Activated T-cell treated with anti-CD3 and anti-CD28 coated beads for 1 hour (primary cell): ENCODE measurements at places on chromosomes 5 and 9.

- DNase-seq, result no peak
These were observed at the start of gene ASPN for GRCh38 chr9:92482329-92482728. TSS of gene ASPN (minus strand) at chr9:92482506.

GRCh38 chr5:60362158-60362557, 337.8 kb downstream of the DEPDC1B start:
- DNase-seq, result no peak

GRCh38 chr5:78649211-78649695, 681 bp upstream of the LHFPL2 start:
- no peak for DNase-seq

DNA sequence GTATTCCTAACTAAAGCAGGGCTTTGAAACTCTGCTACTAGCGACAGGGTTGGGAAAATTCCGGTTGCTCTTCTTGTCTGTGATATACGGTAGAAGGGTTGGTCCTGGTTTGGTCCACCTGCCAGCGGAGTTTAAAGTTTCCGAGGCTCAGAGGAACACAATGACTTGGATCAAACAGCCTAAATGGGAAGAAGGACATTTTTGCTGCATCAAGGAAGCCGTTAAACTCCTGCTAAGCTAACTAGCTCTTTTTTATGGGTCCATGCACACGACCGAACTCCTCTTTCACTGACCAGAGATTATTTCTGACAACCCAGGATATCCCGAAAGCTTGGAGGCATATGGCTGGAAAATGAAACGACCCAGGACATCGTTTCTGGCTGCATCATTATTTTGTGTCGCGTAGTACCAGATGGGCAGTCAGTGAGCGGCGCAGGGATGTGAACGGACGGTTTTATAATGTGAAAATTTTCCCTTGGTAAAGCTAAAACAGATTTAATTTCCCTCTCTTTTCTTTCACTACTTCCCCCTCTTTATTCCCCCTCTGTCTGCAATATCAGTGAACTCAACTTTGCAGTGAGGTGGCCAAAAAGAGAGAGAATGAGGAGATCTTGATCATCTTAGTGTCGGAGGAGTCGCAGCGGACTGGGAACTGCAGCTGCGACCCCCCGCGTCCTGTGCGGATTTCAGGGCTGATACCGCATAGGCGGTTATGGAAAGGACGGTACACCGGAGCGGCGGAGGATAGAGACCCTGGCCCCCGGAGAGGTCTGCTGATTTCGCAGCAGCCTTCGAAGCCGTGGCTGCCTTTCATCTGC, at the start of gene LURAP1L:
LURAP1L (plus strand) TSS at position 160 of the 818 bp plus-strand sequence. CDS start 696 bp downstream, outside the sequence.
- no peak for DNase-seq

GRCh38 chr5:149172709-149173505, 31.6 kb downstream of the ABLIM3 start:
- no peak for DNase-seq

- DNase-seq, result no peak
These were observed 106.6 kb upstream of the PJA2 start for GRCh38 chr5:109516390-109516789.

DNA sequence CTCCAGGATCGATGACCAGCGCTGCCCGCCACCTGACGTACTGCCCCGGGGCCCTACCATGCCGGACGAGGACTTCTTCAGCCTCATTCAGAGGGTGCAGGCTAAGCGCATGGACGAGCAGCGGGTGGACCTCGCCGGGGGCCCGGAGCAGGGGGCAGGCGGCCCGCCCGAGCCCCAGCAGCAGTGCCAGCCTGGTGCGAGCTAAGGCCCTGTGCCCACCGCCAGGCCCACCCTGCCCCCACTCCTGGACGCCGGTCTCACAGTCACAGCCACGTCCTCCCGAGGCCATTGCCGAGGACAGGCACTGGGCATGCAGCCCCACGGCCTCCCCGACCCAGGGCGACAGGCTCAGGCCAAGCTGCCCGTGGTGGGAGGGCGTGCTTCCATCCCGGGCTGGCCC, 5.5 kb downstream of the DNLZ start:
- DNase-seq, result no peak

DNA sequence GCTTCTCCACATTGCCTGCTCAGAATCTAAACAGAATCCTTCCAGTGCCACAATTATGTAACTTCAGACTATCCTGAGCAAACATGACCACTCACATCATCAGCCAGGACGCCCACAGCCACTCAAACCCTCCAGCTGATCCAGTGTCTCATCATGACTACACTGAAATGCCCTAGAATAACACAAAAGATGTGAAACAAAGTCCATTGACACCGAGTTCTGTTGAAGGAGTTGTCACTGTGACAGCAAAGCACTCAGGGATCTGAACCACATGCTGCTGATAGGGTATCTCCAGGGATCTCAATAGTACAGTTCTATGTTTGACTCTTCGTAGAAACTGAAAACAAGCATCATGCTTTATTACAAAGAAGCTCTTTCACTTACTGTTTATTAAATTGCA, 150.2 kb downstream of the GABBR2 start:
- no peak for DNase-seq

DNA sequence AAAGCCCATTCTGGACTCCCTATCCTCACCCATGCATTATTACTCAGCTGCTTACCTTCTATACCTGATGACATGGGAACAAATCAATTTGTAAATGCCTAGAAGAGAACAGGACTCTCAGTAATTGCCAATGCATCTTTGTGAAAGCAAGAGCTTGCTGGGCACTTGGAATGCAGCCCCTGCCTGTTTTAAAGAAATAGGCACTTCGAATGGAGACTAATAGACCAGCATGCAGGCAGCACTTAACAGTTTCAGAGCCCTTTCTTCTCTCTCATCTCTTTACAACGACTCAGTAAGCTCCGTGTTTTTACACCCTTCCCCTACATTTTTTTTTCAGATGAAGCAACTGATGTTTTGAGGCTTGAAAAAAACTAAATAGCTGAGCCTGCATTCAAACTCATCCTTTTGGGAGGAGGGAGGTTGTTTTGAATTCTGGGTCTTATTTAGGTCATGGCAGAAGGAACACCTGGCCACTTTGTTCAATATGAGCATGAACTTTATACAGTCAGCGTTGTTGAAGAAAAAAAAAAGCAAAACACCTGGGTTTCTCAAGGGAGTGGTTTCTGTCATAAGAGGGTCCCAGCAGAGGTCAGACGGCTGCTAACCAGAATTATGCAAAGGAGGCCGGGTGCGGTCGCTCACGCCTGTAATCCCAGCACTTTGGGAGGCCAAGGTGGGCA, 34.6 kb upstream of the WHRN start:
- DNase-seq, result no peak

GRCh38 chr5:42749020-42749419, 7.6 kb upstream of the CCDC152 start:
- DNase-seq, result no peak

DNA sequence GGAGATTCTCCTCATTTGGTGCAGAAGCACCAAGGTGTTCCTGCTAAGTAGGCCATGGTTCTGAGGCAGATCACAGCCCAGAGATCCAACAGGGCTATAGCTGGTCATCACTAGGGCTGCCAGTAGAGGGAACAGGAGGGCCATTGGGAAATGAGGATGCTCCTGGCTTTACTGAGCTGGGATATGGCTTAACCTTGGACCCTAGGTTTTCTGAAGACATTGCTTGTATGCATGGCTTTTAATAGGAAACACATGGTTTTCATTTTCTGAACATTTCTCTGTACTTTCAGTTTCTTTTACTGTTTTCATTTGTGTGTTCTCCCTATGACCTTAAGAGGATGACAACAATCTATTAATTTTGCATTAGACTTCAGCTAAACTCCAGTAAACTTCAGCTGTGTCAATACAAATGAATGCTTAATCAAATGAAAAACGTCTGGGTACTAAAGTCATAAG, at the start of gene IFNW1:
IFNW1 (minus strand) TSS at position 406 of the 456 bp plus-strand sequence; CDS start at position 144, 262 bp downstream.
- no peak for DNase-seq

DNA sequence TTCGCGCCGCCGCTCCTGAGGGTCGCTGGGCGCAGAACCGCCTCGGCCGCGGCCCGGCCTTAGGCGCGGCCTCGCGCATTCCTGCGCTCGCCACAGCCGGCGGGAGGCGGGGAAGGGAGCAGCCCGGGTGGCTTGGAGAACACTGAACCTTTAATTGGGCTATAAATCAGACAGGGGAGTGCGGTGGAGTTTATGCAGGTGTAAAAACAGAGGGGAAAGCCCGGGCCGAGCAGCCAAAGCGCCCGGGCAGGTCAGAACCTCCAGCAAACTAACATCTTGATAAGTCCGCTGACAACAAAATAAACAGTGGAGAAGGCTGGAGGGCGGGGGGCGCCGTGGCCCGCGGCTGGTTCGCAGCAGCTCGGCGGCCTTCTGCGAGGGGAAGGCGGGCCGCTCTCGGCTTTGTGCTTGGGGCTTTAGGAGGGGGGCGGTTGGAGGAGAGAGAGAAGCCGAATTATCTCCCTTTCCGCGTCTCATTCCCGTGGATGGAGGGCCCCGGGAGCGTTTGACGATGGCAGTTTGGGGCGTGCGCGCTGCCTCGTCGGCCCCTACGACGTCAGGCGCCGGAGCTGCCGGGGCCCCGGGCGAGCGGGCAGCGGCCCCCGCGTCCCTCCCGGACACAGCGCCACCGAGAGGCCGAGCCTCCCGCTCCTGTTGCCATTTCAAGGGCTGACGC, 11.3 kb downstream of the FOXD1 start:
- no peak for DNase-seq

DNA sequence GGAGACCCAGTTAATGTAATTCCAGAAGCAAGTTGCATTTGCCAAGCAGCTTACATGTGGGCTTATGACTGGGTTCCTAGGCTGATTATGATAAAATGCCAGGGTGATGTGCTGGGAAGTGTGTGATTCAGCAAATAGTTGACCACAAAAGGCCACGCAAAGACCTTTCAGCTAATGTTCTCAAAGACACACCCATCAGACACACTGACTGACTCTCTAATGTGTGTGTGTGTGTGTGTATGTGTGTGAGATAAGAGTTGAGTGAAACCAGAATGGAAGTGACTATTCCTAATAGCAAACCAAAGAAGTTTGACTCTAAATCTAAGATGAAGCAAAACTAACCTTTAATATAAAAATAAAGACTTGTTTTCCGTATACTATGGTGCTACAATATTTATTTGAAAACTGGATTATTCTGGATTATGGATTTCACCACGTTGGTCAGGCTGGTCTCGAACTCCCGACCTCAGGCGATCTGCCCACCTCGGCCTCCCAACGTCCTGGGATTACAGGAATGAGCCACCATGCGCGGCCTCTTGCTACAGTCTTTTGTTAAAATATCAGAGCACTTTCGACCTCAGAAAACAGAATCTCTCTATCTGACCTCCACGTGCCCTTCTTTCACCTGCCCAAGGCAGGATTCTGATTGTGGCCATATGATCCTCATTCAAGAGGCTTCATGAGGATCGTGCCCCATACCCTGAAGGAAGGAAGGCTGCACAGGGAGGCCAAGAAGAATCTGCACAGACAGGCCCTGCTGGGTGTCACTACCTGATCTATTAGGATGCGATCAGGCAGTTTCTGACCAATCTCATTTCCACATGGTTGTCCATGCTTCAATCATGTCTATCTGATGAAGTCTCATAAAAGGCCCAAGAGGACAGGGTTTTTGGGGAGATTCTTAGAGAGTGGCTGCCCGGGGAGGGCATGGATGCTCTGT, 75.6 kb downstream of the USP20 start:
- DNase-seq, result no peak

DNA sequence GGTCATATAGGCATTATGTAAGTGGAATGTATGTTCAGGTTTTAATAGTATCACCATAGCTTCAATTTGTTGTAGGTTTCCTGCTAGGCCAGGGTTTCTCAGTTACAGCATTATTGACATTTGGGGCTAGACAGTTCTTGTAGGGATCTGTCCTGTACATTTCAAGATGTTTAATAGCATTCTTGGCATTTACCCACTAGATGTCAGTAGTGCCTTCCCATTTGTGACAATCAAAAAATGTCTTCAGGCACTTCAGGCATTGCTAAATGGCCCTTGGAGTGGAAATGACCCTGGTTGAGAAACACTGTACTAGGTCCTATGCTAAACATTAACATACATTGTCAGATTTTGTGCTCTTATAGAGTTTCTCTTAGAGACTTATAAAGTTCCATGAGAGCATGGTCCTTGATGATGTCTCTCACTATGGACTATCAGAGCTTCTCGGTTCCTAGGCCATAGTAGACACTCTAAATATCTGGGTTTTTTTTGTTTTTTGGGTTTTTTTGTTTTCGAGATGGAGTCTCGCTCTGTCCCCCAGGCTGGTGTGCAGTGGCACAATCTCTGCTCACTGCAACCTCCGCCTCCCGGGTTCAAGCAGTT, 1.4 kb downstream of the KIF20A start:
- DNase-seq, result no peak

DNA sequence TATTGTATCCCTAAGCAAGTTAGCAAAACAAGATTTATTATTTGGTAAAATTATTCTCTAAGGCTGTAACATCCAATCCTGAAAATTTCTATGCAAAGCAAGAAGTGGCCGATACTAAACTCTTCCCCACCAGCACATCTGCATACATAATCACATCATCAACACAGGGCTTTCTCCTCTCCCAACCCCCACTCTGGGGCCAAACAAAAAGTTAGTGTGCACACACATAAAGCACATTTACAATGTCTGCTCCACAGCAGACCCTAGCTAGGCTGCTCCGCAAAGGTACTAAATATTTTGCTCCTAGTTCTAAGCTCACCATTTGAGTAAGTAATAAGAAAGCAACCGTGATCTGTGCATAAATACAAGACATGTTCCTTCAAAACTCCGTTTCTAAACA, 3.6 kb downstream of the RNF130 start:
- no peak for DNase-seq

GRCh38 chr5:54653956-54654614, 136.5 kb downstream of the SNX18 start:
- DNase-seq, result no peak

- no peak for DNase-seq
These were observed 3.4 kb downstream of the LRRC14B start for GRCh38 chr5:194603-195209.
